ENCODE measurements at places on chromosomes 1 and 21.
A peak's percentile ranks its signal among the peaks of the same experiment; 100 is the strongest.

GRCh38 chr1:40977716-40978115 lies 1.8 kb upstream of the CTPS1 start:
- DNase-seq, result no peak

GRCh38 chr1:236228411-236228810 lies 53.3 kb downstream of the ERO1B start:
- DNase-seq, result no peak

- no peak for DNase-seq
Measured at GRCh38 chr1:162535501-162535900, 26.0 kb upstream of the UAP1 start.

- no peak for DNase-seq
Measured at GRCh38 chr21:15130751-15131150, 66.0 kb upstream of the NRIP1 start.

- no peak for DNase-seq
Measured at GRCh38 chr1:12518931-12519692, 98.9 kb downstream of the DHRS3 start.

DNA sequence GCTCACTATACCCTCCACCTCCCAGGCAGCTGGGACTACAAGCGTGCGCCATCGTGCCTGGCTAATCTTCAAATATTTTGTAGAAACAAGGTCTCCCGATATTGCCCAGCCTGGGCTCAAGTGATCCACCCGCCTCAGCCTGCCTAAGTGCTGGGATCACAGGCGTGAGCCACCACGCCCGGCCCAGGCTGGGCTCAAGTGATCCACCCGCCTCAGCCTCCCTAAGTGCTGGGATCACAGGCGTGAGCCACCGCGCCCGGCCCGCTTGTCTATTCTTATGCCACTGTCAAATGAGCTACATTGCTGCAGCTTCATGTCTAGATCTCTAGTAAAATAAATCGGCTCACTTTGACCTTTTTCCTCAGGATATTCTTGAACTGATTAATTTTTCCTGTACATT lies 107.7 kb upstream of the COL6A1 start:
- DNase-seq, result no peak

GRCh38 chr1:154972517-154973343 lies 1.8 kb upstream of the CKS1B start:
- DNase-seq, result peak; percentile 95
